HFFc6 (cell line): ENCODE measurements at places on chromosomes 2 and 18. TPM values are rescaled to one million over a fixed set of nuclear protein-coding genes. Genes with fewer than 3 reads are reported as not detected.

DNA sequence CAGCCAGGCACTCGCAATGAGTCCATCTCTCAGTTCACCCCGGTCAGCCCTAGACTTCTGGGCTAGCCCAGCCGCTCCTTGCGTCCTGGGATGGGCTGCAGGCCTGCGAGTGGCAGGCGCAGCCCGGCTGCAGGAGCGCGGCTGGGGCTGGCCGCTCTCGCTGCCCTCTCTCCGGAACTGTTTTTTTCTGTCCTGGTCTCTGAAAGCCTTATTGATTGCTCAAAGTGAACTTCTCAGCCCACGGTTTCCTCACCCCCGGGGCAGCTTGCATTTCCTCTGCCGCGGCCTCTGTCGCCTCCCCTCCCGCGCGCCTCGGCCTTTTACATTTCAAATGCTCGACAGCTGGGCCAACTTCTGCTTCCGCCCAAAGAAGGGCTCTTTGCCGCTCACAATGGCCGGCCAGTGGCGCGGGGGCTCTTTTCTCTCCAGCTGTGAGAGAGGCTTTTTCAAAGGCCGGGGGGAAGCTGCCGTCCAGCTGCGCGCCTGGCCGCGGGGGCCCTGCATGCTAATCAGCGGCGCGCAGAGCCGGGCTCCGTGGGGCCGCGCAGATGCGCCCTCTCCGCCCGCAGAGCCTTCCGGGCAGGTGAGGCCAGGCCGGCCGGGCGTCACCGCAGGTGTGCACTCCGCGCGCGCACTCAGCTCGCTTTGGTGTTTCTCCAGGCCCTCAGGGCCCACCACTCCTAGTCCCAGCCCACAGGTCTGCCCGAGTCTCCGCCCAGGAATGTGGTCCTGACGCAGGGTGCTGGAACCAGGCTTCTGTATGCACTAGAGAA is 513.8 kb downstream of the RNF144A start:
- H3K36me3 ChIP-seq, result no peaks in the 10 kb centered on the region
- no peak overlapping the region for H3K27ac ChIP-seq
- peaks cover 4% of the 10 kb centered on the region; the same call in 1 of the 2 replicates for H3K27me3 ChIP-seq
- no peaks in the 10 kb centered on the region for H3K4me1 ChIP-seq
- DNase-seq, result no peak

DNA sequence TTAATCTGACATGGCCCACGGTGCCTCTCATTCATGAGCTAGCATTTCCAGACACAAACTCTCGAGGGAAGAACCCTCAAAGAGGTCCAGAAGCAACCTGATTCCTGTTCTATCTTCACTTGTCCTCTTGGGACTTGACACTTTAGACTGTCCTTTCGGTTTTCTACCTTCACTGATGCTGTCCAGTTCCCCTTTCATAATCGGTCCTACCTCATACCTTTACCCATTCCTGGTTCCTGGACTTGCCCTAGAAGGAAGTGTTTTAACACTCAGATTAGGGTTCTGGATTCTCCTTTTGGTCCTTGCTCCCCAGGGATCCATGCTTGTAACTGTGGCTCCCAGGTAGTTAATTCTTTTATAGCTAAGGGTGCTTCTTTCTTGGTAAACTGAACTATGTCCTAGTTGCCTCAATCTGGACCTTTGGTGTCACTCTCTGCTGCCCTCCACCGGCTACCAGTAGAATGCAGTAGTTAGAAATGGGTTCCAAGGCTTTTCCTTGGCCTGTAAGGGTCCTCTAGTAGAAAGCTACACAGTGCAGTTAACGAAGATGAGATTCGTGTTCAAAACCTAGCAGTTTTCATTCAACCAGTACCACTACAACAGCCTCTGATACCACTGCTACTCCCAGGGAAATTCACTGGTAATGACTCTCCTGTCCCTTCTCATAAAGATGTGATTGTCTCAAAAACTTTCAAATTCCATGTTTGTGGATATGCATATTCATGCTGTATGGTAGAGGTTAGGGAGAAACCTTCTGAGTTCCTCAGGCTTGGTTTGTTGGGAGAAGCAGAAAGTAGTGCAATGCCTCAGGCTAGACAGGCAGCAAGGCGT is 178.1 kb upstream of the CYP26B1 start:
- DNase-seq, result peak; percentile 19
- no peaks in the 10 kb centered on the region for H3K36me3 ChIP-seq
- H3K4me1 ChIP-seq, result peaks cover 11% of the 10 kb centered on the region; the same call in 1 of the 2 replicates
- H3K4me3 ChIP-seq, result no peak overlapping the region

GRCh38 chr18:69943021-69943420 is 4.7 kb downstream of the CD226 start:
- H3K36me3 ChIP-seq, result peaks cover 13% of the 10 kb centered on the region; the same call in 1 of the 2 replicates
- H3K27ac ChIP-seq, result no peak overlapping the region
- H3K4me3 ChIP-seq, result no peak overlapping the region
- H3K4me1 ChIP-seq, result no peaks in the 10 kb centered on the region

- peak overlapping the region; percentile 7; the same call in 1 of the 2 replicates for H3K4me3 ChIP-seq
- H3K27ac ChIP-seq, result peak overlapping the region; percentile 65
- H3K4me1 ChIP-seq, result peaks cover 34% of the 10 kb centered on the region
- DNase-seq, result peak; percentile 65
- no peaks in the 10 kb centered on the region; the same call in 1 of the 2 replicates for H3K27me3 ChIP-seq
- peaks cover 41% of the 10 kb centered on the region for H3K36me3 ChIP-seq
Observed at GRCh38 chr2:226873051-226873620, 37.3 kb downstream of the RHBDD1 start.

- peaks cover 45% of the 10 kb centered on the region for H3K4me1 ChIP-seq
- H3K4me3 ChIP-seq, result peak overlapping the region; percentile 20; the same call in 1 of the 2 replicates
- peaks cover 20% of the 10 kb centered on the region for H3K27me3 ChIP-seq
- H3K27ac ChIP-seq, result peak overlapping the region; percentile 45; the same call in 1 of the 2 replicates
- peak; percentile 19 for DNase-seq
Observed at GRCh38 chr18:77206676-77207374, 42.8 kb upstream of the GALR1 start.

Gene DRC1
- total RNA-seq, result not detected in 3 replicates

DNA sequence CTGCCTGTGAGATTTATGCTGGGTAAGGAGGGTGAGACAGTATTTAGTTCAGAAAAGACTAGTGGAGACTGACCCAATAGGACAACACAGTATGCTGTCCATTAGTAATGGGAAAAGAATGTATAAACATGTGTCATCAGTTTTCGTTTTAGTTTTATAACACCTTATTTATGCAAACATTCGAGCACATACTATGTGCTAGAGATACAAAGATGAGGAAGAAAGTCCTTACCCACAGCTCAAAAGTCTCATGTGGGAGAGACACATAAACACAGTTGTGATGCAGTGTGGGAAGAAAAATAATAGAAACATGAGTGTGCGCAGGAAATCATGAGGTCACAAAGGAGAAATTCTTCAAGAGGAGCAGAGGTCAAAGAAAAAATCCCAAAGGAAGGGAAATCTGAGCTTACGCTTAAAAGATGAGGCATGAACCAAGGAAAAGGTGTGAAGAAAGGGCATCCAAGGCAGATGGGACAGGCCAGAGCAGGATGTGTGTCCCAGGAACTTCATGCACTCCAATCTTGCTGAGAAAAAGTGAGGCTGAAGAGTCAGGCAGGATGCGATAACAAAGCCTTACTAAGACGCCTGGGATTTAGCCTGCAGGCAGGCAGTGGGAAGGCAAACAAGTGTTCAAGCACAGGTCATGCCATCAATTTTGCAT is 8.1 kb downstream of the METTL21A start:
- no peaks in the 10 kb centered on the region for H3K27me3 ChIP-seq
- H3K27ac ChIP-seq, result peak overlapping the region; percentile 92
- H3K36me3 ChIP-seq, result peaks cover 15% of the 10 kb centered on the region; the same call in 1 of the 2 replicates
- DNase-seq, result peak; percentile 93

GRCh38 chr2:203209538-203209937 is 29.3 kb upstream of the CYP20A1 start:
- peaks cover 12% of the 10 kb centered on the region for H3K36me3 ChIP-seq
- H3K27ac ChIP-seq, result no peak overlapping the region
- DNase-seq, result no peak
- H3K4me1 ChIP-seq, result no peaks in the 10 kb centered on the region
- H3K4me3 ChIP-seq, result no peak overlapping the region

DNA sequence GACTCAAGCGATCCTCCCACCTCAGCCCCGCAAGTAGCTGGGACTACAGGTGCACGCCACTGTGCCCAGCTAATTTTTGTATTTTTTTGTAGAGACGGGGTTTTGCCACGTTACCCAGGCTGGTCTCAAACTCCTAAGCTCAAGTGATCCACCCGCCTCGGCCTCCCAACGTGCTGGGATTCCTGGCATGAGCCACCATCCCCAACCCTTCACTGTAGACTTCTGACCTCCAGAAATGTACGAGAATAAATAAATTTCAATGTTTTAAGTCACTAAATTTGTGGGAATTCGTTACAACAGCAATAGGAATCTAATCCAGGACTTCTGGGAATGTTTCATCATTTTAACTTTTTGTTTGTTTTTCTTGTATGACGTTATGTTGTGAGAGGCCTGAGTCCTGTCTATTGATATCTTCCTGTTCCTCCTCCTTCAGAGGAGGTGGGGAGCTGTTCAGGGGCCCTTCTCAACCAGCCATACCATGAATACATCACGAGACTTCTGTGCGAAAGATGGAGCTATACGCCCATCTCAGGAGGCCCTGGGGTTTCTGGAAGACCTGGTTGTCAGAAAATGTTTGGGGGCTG is 40.0 kb downstream of the TEX44 start:
- peaks cover 42% of the 10 kb centered on the region for H3K4me1 ChIP-seq
- DNase-seq, result peak; percentile 13
- H3K27ac ChIP-seq, result peak overlapping the region; percentile 38; the same call in 1 of the 2 replicates
- H3K27me3 ChIP-seq, result peaks cover 1% of the 10 kb centered on the region; the same call in 1 of the 2 replicates
- no peaks in the 10 kb centered on the region for H3K36me3 ChIP-seq
- no peak overlapping the region for H3K4me3 ChIP-seq

DNA sequence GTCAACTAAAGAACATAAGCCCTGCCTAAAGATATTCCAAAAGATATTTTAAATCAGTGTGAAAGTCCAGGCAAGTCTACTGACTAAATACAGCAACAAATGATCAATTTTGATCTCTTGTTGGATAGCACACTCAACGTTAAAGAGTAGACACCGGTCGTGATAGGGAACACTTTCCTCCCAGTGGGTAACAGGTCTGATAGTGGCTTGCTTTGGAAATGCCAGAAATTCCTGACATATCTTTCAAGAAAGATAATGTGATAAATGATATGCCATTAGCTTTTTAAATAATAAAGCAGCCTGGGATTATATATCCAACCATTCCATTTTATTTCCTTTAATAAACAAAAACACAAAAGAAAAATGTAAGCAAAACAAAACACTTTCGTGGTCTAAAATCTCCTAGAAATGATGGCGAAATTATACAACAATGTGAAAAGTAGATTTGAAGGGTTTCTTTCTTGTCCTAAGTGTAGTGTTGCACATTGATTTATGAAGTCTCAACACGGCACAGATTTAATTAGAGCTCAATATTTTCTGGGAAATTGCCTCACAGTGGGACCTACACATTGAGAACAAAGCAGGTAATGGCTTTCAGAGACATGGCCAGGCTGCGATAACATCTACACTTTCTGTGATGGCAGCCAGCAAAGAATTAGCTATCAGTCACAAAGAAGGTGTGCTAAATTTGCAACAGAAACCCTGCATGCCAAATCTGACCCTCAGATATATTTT is 158.6 kb downstream of the PPP1R1C start:
- H3K36me3 ChIP-seq, result no peaks in the 10 kb centered on the region
- no peak overlapping the region for H3K27ac ChIP-seq
- no peaks in the 10 kb centered on the region; the same call in 1 of the 2 replicates for H3K27me3 ChIP-seq
- H3K4me1 ChIP-seq, result peaks cover 31% of the 10 kb centered on the region
- DNase-seq, result no peak

GRCh38 chr2:36885605-36886004 is 80.7 kb downstream of the STRN start:
- no peak overlapping the region for H3K4me3 ChIP-seq
- DNase-seq, result no peak
- no peaks in the 10 kb centered on the region for H3K27me3 ChIP-seq
- no peak overlapping the region for H3K27ac ChIP-seq

GRCh38 chr18:59516356-59517155 is 157.5 kb upstream of the LMAN1 start:
- H3K27ac ChIP-seq, result peak overlapping the region; percentile 68
- peaks cover 65% of the 10 kb centered on the region for H3K4me1 ChIP-seq
- peaks cover 1% of the 10 kb centered on the region for H3K27me3 ChIP-seq
- peak overlapping the region; percentile 35 for H3K4me3 ChIP-seq

DNA sequence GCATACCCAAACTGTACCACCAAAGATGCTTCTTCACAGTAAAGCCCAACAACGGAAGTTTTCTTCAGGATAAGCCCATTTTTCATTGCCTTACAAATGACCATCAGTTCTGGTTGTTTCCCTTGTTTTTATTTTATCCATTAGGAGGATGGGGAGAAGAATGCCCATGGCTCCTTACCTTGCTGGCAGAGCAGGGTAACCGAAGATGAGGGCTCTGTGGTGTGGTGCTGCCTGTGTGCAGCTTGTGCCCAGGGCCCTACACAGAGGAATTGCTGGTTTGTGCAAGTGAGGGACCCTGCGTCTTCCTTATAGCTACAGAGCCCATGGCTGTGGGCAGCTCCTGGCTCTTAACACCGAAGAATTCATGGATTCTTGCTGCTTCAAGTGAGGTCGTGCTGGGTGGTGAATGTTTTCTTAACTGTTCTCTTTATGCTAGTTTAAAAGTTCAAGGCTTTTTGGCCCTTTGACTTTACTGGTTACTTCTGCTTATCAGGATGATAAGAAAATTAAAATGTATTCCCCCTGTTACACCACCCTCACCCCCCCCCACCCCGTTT is 110.6 kb downstream of the MAP4K4 start:
- H3K4me3 ChIP-seq, result no peak overlapping the region
- peaks cover 4% of the 10 kb centered on the region; the same call in 1 of the 2 replicates for H3K36me3 ChIP-seq
- H3K4me1 ChIP-seq, result peaks cover 84% of the 10 kb centered on the region
- H3K27me3 ChIP-seq, result peaks cover 2% of the 10 kb centered on the region
- peak overlapping the region; percentile 88; the same call in 1 of the 2 replicates for H3K27ac ChIP-seq

DNA sequence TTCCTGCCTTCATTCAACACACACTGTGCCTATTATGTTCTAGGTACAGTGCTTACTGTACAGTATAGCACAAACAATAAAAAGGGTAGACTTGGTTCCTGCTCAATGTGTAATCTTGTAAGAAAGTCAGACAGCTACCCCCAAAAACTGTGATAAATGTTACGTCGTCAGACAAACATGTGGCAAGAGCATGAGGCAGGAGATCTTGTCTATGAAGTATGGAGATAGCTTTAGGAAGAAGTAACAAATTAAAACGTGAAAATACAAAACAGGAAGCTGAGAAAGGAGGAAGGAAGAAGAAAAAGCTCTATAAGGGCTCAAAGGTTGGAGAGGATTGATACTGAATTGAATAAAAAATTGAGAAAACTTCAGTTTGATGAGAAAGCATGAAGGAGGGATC is 276.2 kb upstream of the HNRNPA3 start:
- no peaks in the 10 kb centered on the region for H3K27me3 ChIP-seq
- 0 out of 2 replicates have a peak, but pooled peaks cover 5% of the 10 kb centered on the region for H3K4me1 ChIP-seq
- H3K27ac ChIP-seq, result no peak overlapping the region
- no peak for DNase-seq
- no peak overlapping the region for H3K4me3 ChIP-seq

Gene ASPRV1
- total RNA-seq, result 0.15 TPM in 1 of 3 replicates, not detected in the others

Gene CD8A
- not detected in 2 replicates for total RNA-seq

Gene ALLC
- not detected in 3 replicates for total RNA-seq
